ENCODE measurements at places on chromosomes 13 and 19. TPM values are rescaled to one million over a fixed set of nuclear protein-coding genes. Genes with fewer than 3 reads are reported as not detected.

Gene PCP2
- polyA plus RNA-seq, result not detected

Gene NCAN
- polyA plus RNA-seq, result not detected

Gene PRSS57
- polyA plus RNA-seq, result not detected

Gene SLC46A3
- 3.5 TPM for polyA plus RNA-seq

GRCh38 chr19:41870401-41870873 is 6.6 kb upstream of the CD79A start:
- DNase-seq, result no peak

GRCh38 chr19:19594381-19594780 is 24.1 kb downstream of the PBX4 start:
- no peak for DNase-seq

DNA sequence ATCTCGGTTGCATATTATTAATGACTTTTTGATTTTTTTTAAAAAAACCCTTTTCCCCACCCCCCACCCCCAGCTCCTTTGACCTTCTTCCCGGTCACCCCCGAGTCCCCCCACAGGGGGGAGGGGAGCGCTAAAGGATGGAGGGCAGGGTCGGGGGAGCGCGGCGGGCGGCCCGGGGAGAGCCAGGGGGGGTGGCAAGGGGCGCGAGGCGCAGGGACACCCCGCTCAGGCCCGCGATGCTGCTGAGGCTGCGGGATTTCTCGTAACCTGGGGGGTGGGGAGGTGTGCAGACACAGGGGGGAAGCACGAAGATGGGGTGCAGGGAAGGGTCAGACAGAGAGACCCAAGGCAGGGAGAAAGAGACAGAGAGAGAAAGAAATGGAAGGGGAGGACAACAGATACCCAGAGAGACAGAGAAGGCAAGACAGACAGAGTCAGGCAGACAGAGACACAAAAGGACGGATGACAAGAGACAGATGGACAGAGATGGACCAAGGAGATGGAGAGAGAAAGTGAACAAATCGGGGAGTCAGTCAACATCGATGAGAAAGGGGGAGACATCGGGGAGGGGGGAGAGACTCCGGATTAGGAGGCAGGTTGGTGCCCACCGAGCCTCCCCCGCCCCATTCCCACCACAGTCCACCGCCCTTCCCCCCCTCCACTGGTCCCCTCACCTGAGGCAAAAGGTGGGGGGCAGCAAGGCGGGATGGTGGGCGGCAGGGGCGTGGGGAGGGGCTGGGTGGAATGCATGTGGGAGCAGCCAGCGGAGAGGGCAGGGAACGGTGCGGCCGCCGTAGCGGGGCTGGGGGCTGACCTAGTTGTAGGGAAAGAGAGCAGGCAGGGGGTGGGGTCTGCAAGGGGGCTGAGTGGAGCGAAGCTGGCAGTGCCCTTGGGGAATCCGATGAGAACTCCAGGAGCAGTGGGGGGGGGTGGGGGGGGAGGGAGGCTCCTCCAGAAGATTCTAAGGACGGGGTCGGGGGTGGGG is 14.2 kb downstream of the KCNC3 start:
- DNase-seq, result no peak
